ENCODE measurements at places on chromosomes 11 and 22. TPM values are rescaled to one million over a fixed set of nuclear protein-coding genes. Genes with fewer than 3 reads are reported as not detected.

- no peak overlapping the region for H3K4me3 ChIP-seq
- no peak for DNase-seq
- H3K36me3 ChIP-seq: no peaks in the 10 kb centered on the region
These were observed 31.4 kb upstream of the AQP11 start for GRCh38 chr11:77558380-77558779.

DNA sequence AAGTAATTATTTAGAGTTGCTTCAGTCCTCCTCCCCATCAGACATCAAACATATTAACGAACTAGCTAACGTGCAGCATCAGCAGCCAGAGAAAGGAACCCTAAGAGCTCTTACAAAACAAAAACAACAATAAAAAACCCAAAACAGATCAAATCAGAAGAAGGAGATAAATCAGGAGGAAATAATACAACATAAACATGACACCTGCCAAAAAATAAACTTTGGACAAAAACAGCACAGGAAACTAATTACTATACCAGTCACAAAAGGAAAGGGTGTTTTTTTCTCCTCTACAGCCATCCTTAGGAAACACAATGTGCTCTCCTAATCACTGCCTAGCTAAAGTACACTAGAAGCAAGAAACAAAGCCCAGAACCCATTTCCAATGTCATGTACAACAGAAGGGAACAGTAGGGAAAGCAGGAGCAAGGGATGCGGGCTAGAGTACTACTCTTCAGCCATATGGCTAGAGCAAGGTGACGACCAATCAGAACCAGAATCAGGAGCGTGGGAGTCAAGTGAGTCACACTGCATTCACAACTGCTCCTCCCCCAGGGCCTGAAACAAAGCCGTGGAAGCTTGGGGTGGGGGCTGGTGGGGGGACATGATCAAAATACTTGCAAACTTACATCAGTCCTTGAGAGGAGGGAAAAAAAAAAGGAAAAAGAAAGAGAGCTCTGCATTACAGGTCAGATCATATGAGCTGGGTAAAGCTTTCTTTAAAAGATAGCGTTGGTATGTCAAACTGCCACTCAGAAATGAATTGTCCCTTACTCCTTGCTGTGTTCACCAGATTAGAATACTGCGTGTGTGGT is 60.4 kb downstream of the LARGE2 start:
- peaks cover 56% of the 10 kb centered on the region for H3K4me1 ChIP-seq
- no peak overlapping the region for H3K4me3 ChIP-seq
- peak overlapping the region; percentile 54 for H3K27ac ChIP-seq
- H3K27me3 ChIP-seq: no peaks in the 10 kb centered on the region
- DNase-seq: peak; percentile 18

- no peak overlapping the region for H3K4me3 ChIP-seq
- H3K36me3 ChIP-seq: no peaks in the 10 kb centered on the region
- DNase-seq: no peak
- H3K27ac ChIP-seq: no peak overlapping the region
- peaks cover 58% of the 10 kb centered on the region for H3K4me1 ChIP-seq
These were observed 57.6 kb upstream of the CRYBB3 start for GRCh38 chr22:25142102-25142501.

GRCh38 chr11:36620246-36620645 is 22.2 kb upstream of the RAG2 start:
- H3K27me3 ChIP-seq: no peaks in the 10 kb centered on the region
- H3K27ac ChIP-seq: no peak overlapping the region
- H3K36me3 ChIP-seq: no peaks in the 10 kb centered on the region
- no peak for DNase-seq
- peaks cover 19% of the 10 kb centered on the region for H3K4me1 ChIP-seq
- H3K4me3 ChIP-seq: no peak overlapping the region

Gene SLC22A8
- not detected for total RNA-seq

GRCh38 chr11:69773626-69774353 is 1.4 kb downstream of the FGF4 start:
- H3K27ac ChIP-seq: no peak overlapping the region
- H3K4me3 ChIP-seq: no peak overlapping the region
- peaks cover 4% of the 10 kb centered on the region for H3K4me1 ChIP-seq
- DNase-seq: no peak
- no peaks in the 10 kb centered on the region for H3K36me3 ChIP-seq

Gene VWCE
- 0.77 TPM for total RNA-seq

Gene MUS81
- total RNA-seq: 31.5 TPM

DNA sequence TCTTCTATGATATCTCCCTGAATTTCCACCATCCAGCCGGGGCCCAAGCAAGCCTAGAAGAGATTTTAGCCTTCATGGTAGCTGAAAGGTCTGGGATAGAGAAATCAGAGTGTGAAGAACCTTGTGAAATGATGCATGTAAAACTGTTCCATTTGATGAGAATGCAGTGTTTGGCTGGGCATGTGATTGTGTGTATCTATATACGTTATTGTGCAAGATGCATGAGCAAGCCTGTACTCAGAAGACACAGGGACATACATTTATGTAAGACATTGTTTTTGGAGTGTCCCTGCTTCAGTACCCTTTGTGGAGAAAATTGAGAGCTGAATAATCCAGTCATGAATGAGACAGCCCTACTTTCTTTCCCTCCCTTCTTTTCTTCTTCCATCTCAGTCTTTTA is 15.2 kb upstream of the OR52K2 start:
- H3K27me3 ChIP-seq: no peaks in the 10 kb centered on the region
- H3K27ac ChIP-seq: no peak overlapping the region
